H1 (cell line): ENCODE measurements at places on chromosomes 2 and 18. TPM values are rescaled to one million over a fixed set of nuclear protein-coding genes. Genes with fewer than 3 reads are reported as not detected.

ADAM17 gene
- polyA plus RNA-seq = 4.2 and 6.5 TPM in 2 replicates

RUFY4 gene
- polyA plus RNA-seq = 0.38 and 0.66 TPM in 2 replicates

CXCR1 gene
- not detected in 2 replicates for polyA plus RNA-seq

HOXD13 gene
- not detected in 2 replicates for polyA plus RNA-seq

ANKRD29 gene
- polyA plus RNA-seq = 2.2 and 3.0 TPM in 2 replicates

FAM110C gene
- polyA plus RNA-seq = 3.4 and 4.8 TPM in 2 replicates

ZNF385B gene
- 0.82 and 1.1 TPM in 2 replicates for polyA plus RNA-seq

KIF3C gene
- 13.4 and 19.8 TPM in 2 replicates for polyA plus RNA-seq

MBD1 gene
- 32.2 and 59.2 TPM in 2 replicates for polyA plus RNA-seq

COLEC12 gene
- 0.44 and 0.47 TPM in 2 replicates for polyA plus RNA-seq

MOCOS gene
- 4.7 and 4.8 TPM in 2 replicates for polyA plus RNA-seq

PROM2 gene
- 1.6 and 2.6 TPM in 2 replicates for polyA plus RNA-seq

GAREM1 gene
- 3.6 and 3.9 TPM in 2 replicates for polyA plus RNA-seq

RFTN2 gene
- polyA plus RNA-seq = 0.42 and 2.3 TPM in 2 replicates

TMBIM1 gene
- polyA plus RNA-seq = 36.8 and 43.6 TPM in 2 replicates

RAPGEF4 gene
- polyA plus RNA-seq = 1.2 TPM in 2 replicates

HOXD12 gene
- not detected in 2 replicates for polyA plus RNA-seq

MTCL1 gene
- 16.6 and 19.8 TPM in 2 replicates for polyA plus RNA-seq

NTSR2 gene
- 0.05 and 0.09 TPM in 2 replicates for polyA plus RNA-seq
